SJCRH30 (cell line): ENCODE measurements at places on chromosomes 2 and 18. TPM values are rescaled to one million over a fixed set of nuclear protein-coding genes. Genes with fewer than 3 reads are reported as not detected.

DNA sequence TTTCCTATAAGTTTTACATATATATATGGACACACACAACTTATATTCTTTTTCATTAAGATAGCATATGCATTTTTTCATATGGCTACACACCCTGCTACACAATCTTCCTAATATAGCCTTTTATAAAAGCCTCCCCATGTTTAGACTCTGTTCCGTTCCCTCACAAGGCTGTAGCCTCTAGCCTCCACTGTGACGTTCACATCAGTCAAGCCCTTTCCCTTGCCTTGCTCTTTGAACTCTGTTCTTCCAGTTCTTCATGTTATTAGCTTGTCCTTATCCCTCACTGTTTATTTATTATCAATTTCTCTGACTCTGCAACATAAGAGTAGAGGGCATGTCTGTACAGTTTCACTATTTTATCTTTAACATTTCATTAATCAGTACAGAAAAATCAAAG lies 38.9 kb downstream of the HADHB start:
- no peak for DNase-seq
- H3K4me3 ChIP-seq: no peak overlapping the region
- H3K27ac ChIP-seq: no peak overlapping the region
- no peaks in the 10 kb centered on the region; the same call in 1 of the 2 replicates for H3K4me1 ChIP-seq
- no peaks in the 10 kb centered on the region for H3K27me3 ChIP-seq

EPAS1 gene
- 16.5 and 17.3 TPM in 2 replicates for total RNA-seq

DNA sequence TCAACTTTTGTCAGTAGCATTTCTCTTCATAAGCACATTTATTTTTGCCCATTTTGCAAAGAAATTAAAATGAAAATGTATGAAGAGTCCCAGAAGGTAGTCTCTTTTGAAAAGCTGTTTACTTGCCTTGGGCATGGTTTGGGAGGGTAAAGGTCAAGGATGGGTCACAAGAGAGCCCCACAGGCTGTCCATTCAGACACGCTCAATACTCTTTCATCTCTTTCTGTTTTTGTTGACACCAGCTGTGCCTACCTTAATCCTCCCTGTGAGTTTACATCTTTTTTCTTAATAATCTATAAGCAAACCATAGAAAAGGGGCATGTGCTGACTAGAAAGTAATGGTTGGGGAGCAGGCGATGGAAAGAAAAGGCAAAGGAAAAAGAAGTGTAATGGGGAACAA lies 49.6 kb upstream of the KLF7 start:
- H3K4me1 ChIP-seq: 0 out of 2 replicates have a peak, but pooled peaks cover 2% of the 10 kb centered on the region
- no peak for DNase-seq
- no peaks in the 10 kb centered on the region for H3K27me3 ChIP-seq
- no peaks in the 10 kb centered on the region for H3K36me3 ChIP-seq

- H3K27me3 ChIP-seq: no peaks in the 10 kb centered on the region
- no peaks in the 10 kb centered on the region for H3K4me1 ChIP-seq
- no peak overlapping the region for H3K4me3 ChIP-seq
These were observed 17.1 kb upstream of the TMEM237 start for GRCh38 chr2:201660293-201660895.

GRCh38 chr2:200814276-200814815 lies 2.6 kb downstream of the BZW1 start:
- H3K27ac ChIP-seq: no peak overlapping the region
- no peaks in the 10 kb centered on the region for H3K27me3 ChIP-seq
- H3K4me3 ChIP-seq: no peak overlapping the region
- H3K4me1 ChIP-seq: peaks cover 7% of the 10 kb centered on the region; the same call in 1 of the 2 replicates
- DNase-seq: no peak

SCYGR4 gene
- not detected in 2 replicates for total RNA-seq

- no peaks in the 10 kb centered on the region for H3K36me3 ChIP-seq
- no peaks in the 10 kb centered on the region for H3K4me1 ChIP-seq
- no peaks in the 10 kb centered on the region for H3K27me3 ChIP-seq
These were observed 24.6 kb upstream of the KCMF1 start for GRCh38 chr2:84946204-84947009.

- DNase-seq: no peak
- no peaks in the 10 kb centered on the region for H3K36me3 ChIP-seq
These were observed 33.0 kb upstream of the PHLPP1 start for GRCh38 chr18:62682371-62682770.

DNA sequence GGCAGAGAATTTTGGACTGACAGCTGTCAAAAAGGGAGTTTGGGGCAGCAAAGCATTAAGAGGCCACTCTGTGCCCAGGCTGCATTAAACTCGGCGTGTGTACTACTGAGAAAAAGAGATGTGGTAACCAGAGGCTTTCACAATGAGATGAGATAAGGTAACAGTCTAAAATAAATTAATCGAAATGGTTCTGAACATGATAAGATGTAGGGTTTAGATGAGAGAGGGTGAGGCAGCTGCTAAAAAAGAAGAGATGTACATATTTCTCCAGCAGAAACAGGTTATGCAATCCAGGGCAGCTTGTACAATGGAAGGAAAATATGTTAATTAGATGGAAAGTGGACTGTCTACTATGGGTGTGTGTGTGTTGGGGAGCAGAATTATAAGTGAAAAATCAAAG lies 39.2 kb upstream of the ACTR3 start:
- no peak overlapping the region for H3K27ac ChIP-seq
- DNase-seq: no peak
- H3K4me3 ChIP-seq: no peak overlapping the region

DNA sequence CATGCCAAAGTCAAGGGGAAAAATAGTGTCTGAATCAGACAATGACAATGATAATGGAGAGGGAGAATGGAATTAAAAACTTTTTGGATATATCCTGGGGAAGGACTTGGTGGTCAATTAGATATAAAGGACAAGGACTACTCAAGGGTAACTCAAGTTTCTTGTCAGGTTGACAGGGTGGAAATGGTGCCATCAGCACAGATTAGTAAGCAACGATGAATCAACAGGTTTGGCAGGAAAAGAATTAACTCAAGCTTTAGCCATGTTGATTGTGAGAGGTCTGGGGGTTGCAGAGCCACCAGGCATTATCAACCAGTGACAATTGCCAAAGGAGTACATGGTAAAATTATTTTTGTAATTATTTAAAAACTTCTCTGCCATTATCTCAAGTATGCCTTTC lies 35.8 kb upstream of the SPATS2L start:
- peaks cover 21% of the 10 kb centered on the region for H3K4me1 ChIP-seq
- H3K36me3 ChIP-seq: no peaks in the 10 kb centered on the region
- DNase-seq: no peak
- H3K27me3 ChIP-seq: no peaks in the 10 kb centered on the region

- H3K27me3 ChIP-seq: no peaks in the 10 kb centered on the region
- H3K4me3 ChIP-seq: no peak overlapping the region
- H3K36me3 ChIP-seq: peaks cover 5% of the 10 kb centered on the region; the same call in 1 of the 2 replicates
- no peak overlapping the region for H3K27ac ChIP-seq
- H3K4me1 ChIP-seq: no peaks in the 10 kb centered on the region
- no peak for DNase-seq
These were observed 290.8 kb downstream of the ALPK2 start for GRCh38 chr18:58338141-58338540.

CFAP221 gene
- total RNA-seq: not detected in 2 replicates

DNA sequence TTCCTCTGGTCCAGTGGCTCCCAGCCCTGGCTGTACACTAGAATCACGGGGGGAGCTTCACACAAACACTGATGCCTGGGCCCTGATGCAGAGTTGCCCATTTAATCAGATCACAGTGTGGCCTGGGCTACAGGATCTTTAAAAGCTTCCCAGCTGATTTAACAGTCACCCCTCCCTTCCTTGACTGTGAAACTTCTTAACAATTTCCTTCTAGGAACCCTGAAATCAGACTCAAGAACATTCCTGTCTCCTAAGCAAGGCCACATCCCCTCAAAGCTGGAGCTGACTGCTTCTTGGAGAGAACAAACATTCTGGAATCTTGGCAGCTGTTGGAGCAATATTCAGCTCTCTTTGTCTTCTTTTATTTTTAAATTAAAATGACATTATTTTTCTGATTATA lies 88.7 kb downstream of the ADD2 start:
- peaks cover 37% of the 10 kb centered on the region; the same call in 1 of the 2 replicates for H3K27me3 ChIP-seq
- H3K4me1 ChIP-seq: no peaks in the 10 kb centered on the region
- no peak for DNase-seq
- no peak overlapping the region for H3K4me3 ChIP-seq
- no peaks in the 10 kb centered on the region for H3K36me3 ChIP-seq

DNA sequence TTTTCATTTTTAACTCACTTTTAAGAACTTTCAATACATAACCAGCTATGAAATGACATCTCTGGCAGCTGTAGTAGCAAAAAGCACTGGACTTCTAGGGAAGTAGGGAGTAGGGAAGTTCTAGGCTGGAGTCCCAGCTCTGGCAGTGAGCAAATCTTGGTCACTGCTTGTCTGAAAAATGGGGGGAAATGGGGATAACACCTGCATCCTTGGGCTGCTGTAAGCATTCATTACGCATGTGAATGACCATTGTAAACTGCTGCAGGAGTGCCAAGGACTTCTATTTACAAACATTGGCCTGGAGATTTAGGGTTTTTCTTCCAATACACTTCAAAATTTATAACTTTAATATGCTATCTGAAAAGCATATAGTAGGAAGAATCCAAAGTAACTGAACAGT lies 972 bp upstream of the MPP4 start:
- H3K36me3 ChIP-seq: peaks cover 3% of the 10 kb centered on the region
- H3K27me3 ChIP-seq: no peaks in the 10 kb centered on the region
- H3K4me1 ChIP-seq: peaks cover 3% of the 10 kb centered on the region; the same call in 1 of the 2 replicates
- H3K4me3 ChIP-seq: no peak overlapping the region
- no peak overlapping the region for H3K27ac ChIP-seq

- no peak overlapping the region; the same call in 1 of the 2 replicates for H3K27ac ChIP-seq
- no peaks in the 10 kb centered on the region for H3K27me3 ChIP-seq
- DNase-seq: no peak
- no peaks in the 10 kb centered on the region for H3K36me3 ChIP-seq
- no peak overlapping the region for H3K4me3 ChIP-seq
- peaks cover 32% of the 10 kb centered on the region for H3K4me1 ChIP-seq
These were observed 387.8 kb downstream of the IRS1 start for GRCh38 chr2:226411727-226412360.

DNA sequence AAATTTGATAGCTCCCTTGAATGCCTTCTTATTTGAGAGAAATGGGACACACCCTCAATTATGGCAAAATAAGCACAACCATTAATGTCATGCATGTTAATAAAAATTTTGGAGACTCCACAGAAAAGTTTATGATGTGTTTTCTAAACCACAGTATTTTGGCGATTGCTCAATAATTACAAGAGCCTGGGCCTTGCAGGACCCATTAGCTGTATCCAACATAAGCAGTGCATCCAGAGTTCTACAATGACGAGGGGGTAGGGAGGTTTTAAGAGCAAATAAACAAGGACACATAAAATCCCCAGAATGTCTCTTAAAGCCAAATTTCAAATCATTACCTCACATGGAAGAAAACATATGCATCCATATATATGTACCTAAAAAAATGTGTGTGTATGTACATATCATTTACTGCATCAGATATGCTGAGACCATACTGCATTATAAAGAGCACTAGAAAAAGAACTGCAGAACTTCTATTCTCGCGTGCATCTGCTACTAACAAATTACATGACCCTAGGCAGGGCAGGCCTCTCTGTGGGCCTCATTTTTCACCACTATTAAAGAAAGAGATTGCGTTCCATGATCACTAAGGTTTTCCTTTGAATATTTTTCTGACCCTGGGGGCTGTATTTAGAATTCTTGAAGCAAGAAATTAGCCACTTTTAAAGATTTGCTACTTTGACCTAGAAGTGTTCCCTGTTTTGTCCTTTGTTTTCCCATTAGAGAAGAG lies 38.0 kb downstream of the CMPK2 start:
- H3K36me3 ChIP-seq: no peaks in the 10 kb centered on the region
- H3K27ac ChIP-seq: no peak overlapping the region
- H3K27me3 ChIP-seq: no peaks in the 10 kb centered on the region
- H3K4me1 ChIP-seq: 0 out of 2 replicates have a peak, but pooled peaks cover 3% of the 10 kb centered on the region
- H3K4me3 ChIP-seq: no peak overlapping the region
- peak; percentile 18 for DNase-seq

DNA sequence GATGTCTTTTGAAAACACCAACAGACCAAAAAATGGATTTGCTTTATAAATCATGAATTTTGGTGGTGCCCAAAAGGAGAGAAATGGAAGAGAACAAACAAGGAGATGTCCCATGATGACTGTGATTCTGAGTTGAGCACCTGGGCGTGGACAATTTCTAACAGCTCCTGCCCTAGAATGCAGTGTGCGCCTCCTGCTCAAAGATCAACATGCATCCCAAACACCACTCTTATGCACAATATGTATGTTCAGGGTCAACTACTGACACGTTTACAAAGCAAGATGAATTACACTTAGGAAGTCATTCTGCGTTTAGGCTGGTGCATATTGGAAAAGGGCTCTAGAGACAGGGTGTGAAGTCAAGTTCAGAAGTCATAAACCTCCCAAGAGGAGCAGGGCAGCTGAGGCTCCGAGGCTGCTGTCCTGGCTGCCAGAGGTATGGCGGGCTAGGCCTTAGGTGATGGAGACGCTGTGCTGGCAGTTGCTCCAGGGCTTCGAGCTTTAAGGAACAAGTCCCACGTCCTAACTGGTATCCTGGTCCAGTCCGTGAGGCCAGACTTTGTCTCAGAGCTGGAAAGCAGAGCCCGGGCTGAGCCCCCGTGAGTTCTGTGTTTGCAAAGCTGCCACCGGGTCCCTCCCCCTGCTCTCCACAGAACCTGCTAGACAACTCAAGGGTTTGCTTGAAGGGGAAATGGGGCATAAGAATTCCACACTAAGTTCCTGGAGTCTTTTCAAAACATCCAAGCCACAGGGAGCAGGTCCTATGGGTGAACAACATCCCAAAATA lies 74.0 kb downstream of the ZNF516 start:
- no peak for DNase-seq
- H3K27ac ChIP-seq: no peak overlapping the region
- no peak overlapping the region for H3K4me3 ChIP-seq
- no peaks in the 10 kb centered on the region for H3K27me3 ChIP-seq
- H3K4me1 ChIP-seq: no peaks in the 10 kb centered on the region

- H3K27me3 ChIP-seq: no peaks in the 10 kb centered on the region
- no peak overlapping the region for H3K27ac ChIP-seq
- H3K4me3 ChIP-seq: no peak overlapping the region
- no peak for DNase-seq
- H3K36me3 ChIP-seq: no peaks in the 10 kb centered on the region
These were observed 898.8 kb downstream of the EPHA4 start for GRCh38 chr2:220673151-220673874.

GRCh38 chr2:207567671-207568070 lies 37.9 kb downstream of the CREB1 start:
- no peak overlapping the region for H3K27ac ChIP-seq
- DNase-seq: no peak
- H3K27me3 ChIP-seq: no peaks in the 10 kb centered on the region
- peaks cover 44% of the 10 kb centered on the region for H3K36me3 ChIP-seq
- H3K4me3 ChIP-seq: no peak overlapping the region
- H3K4me1 ChIP-seq: no peaks in the 10 kb centered on the region

ADD2 gene
- total RNA-seq: 0.08 and 0.13 TPM in 2 replicates
